Activated CD8-positive, alpha-beta memory T cell treated with anti-CD3 and anti-CD28 coated beads for 1 hour (primary cell): ENCODE measurements at places on chromosomes 7 and 10.

GRCh38 chr7:55022002-55022985, 3.5 kb downstream of the EGFR start:
- DNase-seq = no peak

DNA sequence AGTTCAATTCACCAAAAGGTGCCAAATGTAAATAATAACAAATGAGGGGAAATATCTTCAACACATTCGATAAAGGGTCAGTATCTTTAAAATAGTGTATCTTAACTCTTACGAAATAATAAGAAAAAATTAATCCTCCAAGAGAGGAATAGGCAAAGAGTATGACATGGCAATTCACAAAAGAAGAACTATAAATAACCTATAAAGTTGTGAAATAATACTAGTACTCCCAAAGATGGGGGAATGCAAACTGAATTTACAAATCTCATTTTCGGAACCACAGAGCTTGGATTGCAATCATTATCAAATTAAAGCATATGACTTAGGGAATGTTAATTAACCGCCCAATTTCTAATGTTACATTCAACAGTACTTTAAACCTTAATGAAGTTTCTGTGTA, 78.2 kb upstream of the TARP start:
- DNase-seq = no peak

DNA sequence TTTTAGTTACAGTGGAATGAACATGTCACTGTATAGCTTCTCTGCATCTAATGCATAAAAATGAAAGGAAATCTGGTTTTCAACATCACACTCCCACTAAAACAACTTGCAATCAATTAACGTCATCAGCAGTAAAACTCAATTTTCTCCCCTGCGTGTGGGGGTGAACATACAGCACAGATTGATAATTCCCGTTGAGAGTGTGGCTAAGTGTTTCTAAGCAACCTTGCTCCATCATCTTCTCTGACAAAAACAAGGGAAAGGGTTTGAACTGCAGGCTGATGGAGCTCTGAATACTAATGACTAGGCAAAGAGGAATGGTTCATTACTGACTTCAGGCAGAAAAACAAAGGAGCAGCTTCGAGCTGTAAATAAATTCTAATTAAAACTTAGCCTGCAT, 238.3 kb downstream of the PARD3 start:
- no peak for DNase-seq

DNA sequence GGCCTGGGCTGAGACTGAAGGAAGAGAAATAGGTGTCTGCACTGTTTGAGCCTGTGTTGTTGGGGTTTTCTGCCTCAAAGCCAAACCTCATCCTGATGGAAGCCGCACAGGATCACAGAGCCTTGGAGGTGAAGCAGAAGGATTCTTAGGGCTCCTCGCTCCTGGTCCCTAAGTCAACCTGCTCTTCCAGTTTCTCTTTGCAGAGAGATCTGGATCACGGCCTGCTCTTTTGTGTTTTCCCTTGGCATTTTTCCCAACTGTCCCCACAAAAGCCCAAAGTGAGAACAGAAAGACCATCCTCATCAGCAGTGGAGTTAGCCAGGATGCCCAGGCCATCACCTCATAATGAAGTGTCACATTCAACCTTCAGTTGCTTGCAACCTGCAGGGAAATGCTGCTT, 20.3 kb upstream of the PPIA start:
- no peak for DNase-seq

DNA sequence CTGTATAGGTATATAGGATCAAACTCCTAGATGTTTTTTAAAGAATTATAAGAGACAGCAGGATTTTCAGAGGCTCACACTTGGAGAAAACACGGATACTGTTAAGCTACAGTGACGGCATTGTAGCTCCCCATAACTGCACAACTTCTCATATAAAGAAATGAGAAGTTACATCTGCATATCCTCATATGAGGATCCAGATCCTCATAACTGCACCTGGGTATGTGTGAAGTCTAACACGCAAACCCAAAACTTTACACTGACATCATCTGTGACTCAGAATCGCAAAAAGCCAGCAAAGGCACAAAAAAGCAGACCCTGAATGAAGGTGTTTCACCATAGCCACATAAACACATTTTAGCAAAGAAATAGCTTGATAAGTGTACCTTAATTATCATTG, 34.1 kb downstream of the NEBL start:
- no peak for DNase-seq

GRCh38 chr10:71538608-71539260, 142.0 kb downstream of the CDH23 start:
- DNase-seq = no peak

- DNase-seq = peak; percentile 1
Measured at GRCh38 chr7:112495810-112496462, 15.1 kb downstream of the LSMEM1 start.

DNA sequence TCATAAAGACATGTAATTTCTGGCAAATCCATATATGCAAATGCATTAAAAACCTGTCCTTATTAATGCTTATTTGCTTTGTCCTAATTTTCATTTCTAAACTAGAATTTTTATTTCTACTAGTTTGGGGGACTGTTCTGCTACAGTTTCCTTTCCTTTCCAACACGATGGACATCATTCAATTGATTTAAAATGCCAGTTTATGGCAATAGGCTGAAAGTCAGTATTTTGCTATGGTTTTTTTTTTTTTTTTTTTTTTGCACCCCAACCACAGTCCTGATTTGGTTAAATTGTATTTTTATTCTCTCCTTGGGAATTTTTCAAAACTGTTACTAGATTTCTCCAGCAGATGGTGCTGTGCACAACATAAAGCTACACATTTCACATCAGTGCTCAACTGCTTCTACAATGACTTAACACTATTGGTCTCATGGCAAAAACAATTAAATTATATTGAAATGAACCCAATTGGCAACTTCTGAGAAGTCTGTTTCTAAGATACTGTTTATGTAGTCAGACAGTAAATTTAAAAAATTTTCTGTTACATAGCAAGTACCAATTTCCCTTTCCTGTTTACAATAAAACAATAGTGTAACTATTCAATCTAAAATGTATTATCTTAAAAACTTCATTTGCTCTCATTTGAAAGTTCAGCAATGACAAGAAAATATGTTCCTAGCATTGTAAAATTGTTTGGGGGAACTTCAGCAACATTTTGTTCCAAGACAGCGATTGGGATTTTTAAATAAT, 193.8 kb upstream of the CCDC6 start:
- no peak for DNase-seq

DNA sequence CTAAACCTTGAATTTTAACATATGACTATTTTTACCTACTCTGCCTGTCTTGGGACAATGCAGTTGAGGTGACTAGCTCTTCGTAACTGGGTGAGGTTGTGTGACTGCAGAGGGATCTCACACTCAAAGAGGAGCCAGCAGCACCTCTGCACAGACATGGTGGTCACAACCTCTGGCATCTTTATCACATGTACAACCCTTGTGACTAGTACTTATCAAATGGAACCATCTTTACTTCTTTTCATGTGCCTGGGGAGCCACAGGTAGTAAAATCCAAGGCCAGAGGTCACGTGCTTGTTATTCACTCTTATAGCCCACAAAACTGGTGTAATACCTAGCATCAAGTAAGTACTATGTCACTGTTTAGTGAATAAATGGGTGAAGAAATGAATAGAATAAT, 244.3 kb downstream of the COBL start:
- DNase-seq = no peak
